Activated CD4-positive, CD25-positive, alpha-beta regulatory T cell (primary cell): ENCODE measurements at places on chromosomes 4 and X.

- DNase-seq, result peak; percentile 2
Measured at GRCh38 chr4:105306158-105306781, 159.6 kb downstream of the TET2 start.

GRCh38 chr4:137467537-137467936 lies 64.8 kb downstream of the PCDH18 start:
- no peak for DNase-seq

GRCh38 chr4:166277401-166277800 lies 404.4 kb downstream of the TLL1 start:
- no peak for DNase-seq

DNA sequence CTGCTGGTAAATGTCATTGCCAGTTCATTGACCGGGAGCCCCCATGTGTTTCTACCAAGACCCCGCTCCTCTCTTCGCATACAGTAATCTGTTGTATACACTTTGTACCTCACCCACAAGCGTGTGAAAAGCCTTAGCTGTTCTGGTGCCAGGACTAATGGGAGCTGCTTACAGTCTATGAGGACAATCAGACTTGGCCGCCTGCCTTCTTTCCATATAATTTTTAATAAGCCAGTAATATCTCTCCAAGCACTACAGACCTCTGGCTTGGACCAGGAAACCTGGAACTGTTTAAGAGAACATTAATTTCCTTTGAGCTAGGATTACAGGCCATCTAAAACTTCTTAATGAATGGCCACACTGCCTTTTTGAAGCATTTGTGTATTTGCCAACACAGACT lies 149.7 kb upstream of the MSX1 start:
- DNase-seq, result no peak

DNA sequence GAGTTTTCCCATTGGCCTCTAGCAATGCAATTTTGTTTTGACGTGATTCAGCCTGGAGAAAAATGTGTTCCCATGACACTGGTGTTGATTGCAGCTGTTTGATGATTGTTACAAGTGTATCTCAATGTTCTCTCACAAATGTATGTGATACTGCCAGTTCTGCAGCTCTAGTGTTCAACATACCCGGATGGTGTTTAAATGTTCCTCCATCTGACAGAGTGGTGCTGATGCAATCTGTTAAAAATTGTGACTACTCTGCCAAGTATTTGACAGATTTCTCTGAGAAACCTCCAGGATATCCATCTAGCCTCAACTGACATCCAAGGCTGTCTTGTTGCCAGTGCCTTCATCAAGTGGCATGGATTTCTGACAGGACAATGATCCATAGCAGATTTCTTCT lies 657.2 kb upstream of the DIAPH2 start:
- DNase-seq, result no peak

DNA sequence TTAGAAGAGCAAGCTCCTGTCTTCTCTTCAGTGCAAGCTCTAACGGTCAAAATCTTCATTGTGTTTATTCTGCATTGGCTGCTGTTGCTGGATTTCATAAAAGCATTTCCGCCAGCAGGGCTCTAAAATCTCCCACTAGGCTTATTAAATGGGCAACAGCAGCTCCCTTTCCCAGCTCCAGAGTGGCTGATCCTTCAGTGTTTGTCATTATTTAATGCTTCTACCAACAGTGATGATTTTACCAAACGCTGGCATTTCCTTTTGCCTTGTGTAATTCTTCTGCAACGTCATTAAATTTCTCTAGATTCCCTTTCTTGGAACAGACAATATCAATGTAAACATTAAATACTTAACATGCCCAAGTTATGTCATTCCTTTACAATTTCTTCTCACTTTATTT lies 20.1 kb downstream of the SLC7A11 start:
- no peak for DNase-seq

DNA sequence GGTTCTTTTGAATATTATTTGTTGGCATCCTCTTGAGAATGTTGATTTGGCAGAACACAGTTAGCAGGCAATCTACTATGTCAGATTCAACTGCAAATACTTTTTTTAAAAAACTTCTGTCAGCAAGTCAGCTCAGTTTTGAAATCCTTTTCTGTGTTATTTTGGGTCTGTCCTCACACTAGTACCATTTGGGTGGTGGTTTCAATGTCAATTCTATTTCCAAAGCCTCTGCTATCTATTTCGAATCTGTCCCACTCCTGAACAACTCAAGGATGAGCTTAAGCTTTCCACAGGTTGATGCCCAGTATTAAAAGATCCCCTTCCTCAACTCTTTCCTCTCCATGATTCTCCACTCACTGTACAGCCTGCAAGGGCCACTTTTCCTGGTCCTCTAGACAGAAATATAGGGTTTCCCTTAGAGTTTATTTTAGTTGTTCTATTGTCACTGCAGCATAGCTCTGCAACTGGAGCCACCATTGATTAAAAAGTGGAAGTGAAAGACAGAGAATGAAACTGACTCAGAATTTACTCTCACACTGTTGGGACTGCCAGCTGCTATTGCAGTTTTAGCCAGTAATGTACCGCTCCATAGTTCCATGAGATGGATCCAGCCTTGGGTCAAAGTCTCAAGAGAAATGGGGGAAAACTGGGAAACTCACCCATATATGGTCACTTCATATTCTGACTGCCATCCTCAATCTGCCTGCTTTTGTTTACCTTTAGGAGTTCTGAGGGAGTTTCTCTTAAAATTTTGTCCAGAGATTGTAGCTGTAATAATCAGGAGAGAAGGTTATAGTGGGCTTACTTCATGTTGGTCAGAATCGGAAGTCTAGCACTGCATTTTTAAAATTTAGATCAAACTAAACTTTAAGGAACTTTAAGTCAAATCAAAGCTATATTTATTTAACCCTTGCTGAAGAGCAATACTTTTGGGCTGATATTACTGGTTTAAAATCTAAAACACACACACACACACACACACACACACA lies 14.6 kb downstream of the HDX start:
- DNase-seq, result no peak

GRCh38 chr4:2765832-2766526 lies 9.8 kb upstream of the TNIP2 start:
- DNase-seq, result no peak

DNA sequence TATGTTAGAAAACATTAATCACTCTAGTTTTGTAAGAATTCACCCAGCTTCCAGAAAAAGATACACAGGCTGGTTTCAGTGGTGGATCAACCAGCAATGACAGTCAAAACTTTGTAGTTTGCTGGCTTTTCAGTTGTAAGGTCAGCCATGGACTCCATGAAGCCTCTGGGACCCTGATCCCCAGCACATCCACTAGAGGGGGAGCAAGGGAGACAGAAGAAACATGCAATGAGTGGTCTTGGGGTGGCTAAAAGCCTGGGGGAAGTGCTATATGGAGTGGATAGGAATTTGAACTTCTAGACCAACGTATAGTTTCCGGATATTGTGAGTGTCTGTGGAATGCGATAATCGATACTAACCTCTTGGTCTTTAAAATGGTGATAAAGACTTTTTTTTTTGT lies 72.7 kb downstream of the AFF2 start:
- DNase-seq, result no peak

DNA sequence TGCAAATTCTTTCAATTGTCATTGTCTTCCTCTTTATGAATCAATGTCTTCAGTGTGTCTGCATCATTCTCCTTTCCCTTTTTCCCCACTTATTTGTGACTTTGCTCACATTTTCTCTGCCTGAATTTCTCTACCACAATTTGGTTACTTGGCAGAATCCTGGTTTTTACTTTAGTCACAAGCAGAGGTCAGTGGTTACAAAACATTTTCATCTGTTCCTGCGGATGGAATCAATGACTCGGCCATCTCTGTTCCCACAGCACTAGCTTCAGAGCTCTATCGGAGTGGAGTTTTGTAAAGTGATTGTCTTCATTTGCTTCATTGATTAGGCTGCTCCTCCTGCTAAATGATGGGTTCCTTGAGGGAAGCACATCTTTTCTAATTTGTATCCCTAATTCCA lies 501.3 kb upstream of the AADAT start:
- no peak for DNase-seq

GRCh38 chrX:40303256-40304077 lies 205.7 kb upstream of the BCOR start:
- no peak for DNase-seq

DNA sequence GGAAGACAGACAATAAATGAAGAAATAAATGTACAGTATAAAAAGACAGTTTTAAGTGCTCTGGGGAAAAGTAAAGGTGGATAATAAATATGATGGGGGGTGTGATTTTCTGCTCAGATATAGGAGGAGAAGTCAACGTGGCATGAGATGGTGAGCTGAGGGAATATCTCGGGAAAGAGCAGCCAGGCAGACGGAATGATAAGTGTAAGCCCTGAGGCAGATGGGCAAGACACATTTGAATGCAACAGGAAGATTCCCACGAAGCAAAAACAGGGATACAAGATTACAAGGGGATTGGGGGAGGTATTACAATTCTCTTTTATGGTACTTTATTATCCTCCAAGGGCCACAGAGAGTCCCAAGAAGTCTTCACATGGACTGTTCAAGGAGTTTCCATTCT lies 11.1 kb downstream of the ANXA3 start:
- DNase-seq, result no peak

DNA sequence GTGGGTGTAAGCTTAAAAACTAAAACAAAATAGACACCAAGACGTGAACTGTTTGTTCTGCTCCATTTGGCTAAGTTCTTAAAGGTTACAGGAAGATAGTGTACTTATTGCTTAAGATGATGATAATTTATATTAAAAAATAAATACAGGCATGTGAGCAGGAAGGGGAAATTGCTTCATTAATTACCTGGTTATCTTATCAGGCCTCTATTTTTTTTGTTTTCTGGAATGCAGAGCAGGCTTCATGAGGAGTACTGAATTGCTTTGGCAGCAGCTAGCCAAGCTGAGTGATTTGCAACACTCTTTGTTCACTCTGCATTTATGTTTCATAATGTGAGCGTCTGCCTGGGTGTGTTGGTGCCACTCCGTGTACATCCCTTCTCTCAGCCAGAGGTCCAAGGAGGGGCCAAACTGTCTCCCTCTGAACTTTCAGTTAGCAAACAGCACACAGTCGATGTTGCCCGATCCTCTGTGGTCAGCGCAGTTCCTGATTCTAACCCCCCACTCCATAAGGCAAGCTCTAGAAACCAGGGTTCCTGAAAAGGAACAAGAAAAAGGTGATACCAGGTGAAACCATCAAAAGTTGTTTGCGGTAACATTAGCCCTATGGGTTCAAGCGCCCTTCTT lies 348.2 kb downstream of the SPRY1 start:
- no peak for DNase-seq

DNA sequence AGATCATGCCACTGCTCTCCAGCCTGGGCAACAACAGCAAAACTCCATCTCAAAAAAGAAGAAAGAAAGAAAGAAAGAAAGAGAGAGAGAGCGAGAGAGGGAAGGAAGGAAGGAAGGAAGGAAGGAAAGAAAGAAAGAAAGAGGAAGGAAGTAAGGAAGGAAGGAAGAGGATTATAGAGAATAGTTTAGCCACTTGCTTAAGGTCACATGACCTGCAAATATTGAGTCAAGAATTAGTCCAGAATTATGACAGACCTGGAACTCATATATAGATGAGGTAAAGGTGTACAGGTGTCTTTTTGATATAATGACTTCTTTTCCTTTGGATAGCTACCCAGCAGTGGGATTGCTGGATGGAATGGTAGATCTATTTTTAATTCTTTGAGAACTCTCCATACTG lies 25.6 kb upstream of the ANTXR2 start:
- DNase-seq, result no peak

GRCh38 chrX:152932598-152933175 lies 34.8 kb downstream of the ZNF185 start:
- DNase-seq, result no peak

GRCh38 chr4:47835494-47835893 lies 2.4 kb downstream of the CORIN start:
- DNase-seq, result no peak

- no peak for DNase-seq
Measured at GRCh38 chrX:33415459-33415858, 204.1 kb upstream of the DMD start.

- no peak for DNase-seq
Measured at GRCh38 chr4:144363890-144364289, 223.4 kb upstream of the GYPA start.

DNA sequence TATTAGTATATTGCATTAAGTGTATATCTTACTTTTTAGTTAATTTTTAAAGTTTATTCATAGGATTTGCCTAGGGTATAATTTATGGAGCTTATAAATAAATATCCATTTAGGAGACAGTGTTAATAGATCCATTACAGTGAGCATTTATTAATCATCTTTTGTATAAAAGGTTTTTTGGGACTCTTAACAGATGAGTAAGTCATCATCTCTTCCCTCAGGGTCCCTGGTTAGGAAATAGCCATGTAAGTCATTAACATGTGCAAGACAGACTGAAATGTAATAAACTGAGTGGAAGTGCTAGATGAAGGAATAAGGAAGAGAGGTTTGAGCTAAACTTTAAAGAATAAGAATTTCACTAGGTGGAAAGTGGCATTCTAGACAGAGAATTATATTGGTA lies 69.2 kb downstream of the PAQR3 start:
- DNase-seq, result no peak

GRCh38 chr4:152531479-152531878 lies 4.4 kb downstream of the FBXW7 start:
- DNase-seq, result no peak

DNA sequence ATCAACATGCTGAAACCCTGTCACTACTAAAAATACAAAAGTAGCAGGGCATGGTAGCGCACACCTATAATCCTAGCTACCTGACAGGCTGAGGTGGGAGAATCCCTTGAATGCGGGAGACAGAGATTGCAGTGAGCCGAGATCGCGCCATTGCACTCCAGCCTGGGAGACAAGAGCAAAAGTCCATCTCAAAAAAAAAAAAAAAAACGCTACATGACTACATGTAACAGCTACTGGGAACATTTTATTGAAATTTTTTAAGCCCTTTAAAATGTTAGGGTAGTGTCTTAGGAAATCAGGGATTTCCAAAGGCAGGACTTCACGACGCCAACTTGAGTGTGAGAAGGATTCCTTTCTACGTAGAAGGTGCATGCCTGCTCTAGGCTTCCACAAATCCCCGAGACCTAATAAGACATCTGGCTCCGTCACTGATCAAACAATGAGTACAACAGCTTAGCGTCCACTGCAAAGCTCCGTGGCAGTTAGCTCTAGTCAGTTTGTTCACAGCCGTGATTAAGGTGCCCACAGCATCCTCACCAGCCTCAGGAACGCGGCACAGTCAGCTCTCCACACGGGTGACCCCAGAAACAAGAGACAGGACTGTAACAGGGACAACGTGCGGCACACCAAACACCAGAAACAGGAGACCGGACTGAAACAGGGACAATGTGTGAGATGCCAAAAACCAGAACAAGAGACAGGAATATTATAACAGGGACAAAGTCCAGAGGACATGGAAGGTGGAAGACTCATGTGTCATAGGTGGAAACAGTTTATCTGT lies 33.7 kb downstream of the DHRSX start:
- DNase-seq, result no peak
